ENCODE measurements at places on chromosomes 7 and 10.

DNA sequence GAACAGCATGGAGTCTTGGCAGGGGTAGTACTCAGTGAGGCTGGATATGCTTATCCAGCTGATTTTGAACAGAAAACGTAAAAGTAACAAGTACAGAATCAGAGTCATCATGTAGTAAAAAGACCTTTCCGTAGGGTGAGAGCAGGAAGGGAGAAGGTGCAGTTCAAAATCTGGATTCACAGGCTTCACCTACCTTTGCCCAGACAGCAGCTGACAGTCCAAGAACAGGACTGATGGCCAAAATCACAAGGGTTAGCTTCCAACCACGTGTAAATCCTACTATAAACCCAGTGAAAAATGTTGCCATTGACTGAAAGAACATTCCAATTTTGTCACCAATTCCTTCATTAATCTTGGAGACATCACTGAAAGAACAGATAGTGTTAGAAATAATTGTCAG lies 34.8 kb downstream of the ABCB1 start:
- DNase-seq = no peak

GRCh38 chr7:25624051-25624450 lies 395.8 kb upstream of the NPVF start:
- no peak for DNase-seq

DNA sequence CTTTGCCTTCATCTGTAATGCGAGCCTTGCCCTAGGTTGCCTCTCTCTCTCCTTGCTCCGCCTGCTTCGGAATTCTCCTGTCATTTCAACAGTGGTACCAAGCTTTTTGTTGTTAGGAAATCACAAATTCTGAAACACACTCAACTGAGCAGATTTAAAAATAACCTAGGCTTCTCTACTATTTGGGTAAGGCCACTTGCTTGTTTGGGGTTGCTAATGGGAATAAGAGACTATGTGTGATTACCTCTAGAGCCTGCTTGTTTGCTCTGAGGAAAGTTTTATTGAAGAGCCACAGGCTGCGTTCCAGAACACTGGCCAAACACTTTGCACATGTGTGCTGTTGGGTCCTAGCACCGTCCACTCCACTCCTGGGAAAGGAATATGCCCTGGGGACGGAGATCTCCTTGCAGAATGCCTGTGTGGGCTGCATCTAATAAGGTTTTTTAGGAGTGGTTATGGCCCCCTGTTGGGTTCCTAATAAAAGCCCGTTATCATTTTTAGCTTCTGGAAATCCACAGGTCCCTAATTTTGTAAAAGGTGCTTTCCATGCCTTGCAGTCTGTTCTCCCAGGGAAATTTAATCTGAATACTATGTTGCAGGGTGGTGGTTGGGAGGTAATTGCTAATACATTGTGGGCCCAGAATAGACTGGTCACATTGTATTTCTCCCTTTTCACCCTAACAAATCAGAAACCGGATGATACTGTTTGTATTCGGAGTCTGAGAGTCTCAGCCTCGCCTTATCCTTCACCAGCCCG lies 68.7 kb upstream of the KLF6 start:
- peak; percentile 49 for DNase-seq

DNA sequence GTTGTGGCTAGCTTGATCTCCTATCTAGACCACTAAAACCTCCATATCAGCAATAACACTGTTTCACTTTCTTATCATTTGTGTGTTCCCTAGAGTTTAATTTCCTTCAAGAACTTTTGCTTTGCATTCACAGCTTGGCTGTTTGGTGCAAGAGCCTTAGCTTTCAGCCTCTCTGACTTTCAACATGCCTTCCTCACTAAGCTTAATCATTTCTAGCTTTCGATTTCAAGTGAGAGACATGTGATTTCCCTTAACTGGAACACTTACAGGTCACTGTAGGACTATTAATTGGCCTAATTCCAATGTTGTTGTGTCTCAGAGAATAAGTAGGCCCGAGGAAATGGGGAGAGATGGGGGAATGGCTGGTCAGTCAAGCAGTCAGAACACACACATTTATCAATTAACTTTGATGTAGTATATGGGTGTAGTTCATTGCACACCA lies 10.6 kb upstream of the BPGM start:
- DNase-seq = no peak

DNA sequence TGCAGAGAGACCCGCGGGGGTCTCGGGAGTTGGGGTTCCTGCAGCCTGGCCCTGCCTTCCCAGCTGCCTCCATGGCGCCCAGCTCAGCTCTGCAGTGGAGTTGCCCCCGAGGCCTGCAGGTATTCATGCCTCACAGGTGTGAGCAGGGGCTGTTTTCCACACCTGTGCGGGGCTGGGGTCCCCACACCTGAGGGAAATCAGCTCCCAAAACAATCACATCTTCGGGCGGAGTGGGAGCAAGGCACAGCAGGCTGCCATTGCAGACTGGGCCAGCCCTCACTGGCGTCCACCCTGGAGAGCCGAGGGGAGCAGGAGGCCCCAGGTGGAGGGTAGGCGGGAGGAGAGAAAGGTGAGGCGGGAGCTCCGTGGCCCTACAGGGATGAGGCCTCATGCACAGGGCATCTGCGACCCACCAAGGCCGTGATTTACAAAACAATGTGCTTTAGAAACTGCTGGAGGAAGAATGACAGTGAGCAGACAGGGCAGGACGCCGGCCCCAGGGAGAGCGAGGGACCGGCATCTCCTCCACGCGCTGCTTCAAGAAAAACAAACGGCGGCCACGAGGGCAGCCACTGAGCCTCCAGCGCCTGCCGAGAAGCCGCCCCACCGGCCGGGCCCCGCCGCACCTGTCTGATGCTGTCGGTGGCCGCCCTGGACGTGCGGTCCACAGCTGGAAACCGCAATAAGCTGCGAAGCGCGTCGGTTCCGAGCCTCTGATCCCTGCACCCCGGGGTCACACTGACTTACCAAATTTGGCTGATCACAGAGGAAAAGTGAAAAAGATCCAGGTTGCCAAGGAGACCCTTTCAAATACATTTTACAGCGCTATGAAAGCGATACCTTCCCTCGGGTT lies 53.0 kb upstream of the PDGFA start:
- DNase-seq = no peak

GRCh38 chr10:8311526-8312070 lies 257.1 kb downstream of the GATA3 start:
- no peak for DNase-seq

GRCh38 chr10:121053151-121053550 lies 202.0 kb downstream of the WDR11 start:
- no peak for DNase-seq

GRCh38 chr10:75230600-75231038 lies 5.1 kb downstream of the COMTD1 start:
- DNase-seq = peak; percentile 91

- DNase-seq = peak; percentile 68
Observed at GRCh38 chr10:68231817-68232251, at the start of gene ATOH7. ATOH7 (minus strand) TSS chr10:68232113; CDS start chr10:68231677, 436 bp downstream.

DNA sequence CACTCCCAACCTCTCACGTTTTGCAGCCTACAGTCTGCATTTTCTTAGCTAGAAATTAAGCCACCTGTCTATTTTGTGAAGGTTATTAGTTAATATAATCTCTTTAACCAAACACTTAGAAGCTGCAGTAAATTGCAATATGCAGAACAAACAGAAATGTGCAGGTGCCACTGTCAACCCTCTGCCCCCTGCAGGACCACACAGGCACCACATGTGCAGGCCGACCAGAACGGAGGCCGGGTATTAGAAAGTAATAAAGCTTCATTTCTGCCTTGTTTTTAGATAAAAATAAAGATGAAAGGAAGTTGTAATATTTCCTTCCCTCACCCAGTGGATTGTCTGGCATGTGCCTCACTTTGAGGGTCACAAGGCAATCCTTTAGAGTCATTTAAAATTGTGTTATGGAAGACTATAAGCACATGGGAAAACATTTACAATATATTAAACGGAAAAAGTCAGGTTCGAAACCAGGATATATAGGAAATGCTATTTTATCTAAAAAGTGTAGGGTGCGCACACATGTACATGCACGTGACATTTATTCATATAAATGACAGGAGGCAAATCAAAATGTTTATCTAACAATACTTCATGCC lies 158.2 kb downstream of the ARHGAP12 start:
- DNase-seq = peak; percentile 36

- DNase-seq = no peak
Observed at GRCh38 chr10:100780324-100780723, 34.9 kb downstream of the PAX2 start.

DNA sequence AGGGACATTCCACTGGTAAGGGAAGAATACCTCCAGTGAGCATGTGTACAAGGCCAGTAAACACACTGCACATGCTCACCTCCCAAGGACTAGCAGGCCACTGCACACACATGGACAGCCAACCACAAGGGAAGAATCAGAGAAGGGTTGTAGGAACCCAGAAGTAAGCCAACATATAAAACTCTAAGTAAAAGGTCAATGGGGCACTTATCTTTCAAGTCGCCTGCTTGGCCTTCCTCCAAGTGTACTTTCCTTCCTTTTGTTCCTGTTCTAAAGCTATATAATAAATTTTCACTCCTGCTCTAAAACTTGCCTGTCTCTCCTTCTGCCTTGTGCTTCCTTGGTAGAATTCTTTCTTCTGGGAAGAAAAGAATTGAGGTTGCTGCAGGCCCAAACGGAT lies 33.0 kb downstream of the ORC5 start:
- DNase-seq = no peak

DNA sequence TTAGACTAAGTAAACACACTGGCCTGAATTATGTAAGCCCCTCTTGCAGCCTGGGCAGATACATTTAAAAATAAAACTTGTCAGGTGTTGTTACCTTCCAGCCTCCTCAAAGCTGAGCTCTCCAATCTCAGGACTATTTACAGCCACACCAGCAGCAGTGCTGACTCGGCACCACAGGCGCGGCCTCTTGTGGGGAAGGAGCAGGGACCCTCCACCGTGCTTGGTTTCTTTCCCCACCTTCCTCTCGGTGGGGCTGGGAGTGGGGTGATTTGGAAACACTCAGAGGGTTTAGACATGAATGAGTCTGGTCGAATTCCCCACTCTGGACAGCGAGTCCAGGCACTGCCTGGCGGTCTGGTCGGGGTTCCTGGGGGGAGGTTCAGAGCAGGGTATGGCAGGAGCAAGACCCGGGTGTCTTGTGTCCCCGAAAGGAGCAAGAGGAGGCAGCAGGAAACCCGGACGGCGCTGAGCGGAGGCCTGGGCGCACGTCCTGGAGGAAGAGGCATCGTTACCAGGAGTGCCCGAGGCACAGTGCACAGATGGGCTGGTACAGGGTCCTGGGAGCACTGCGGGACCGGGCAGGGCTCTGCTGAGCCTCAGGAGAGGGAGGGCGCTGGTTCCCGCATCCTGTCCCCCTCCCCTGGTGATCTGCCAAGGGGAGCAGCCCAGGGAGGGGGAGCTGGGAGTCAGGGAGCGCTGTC lies 29.2 kb upstream of the CFAP46 start:
- no peak for DNase-seq

- peak; percentile 79 for DNase-seq
Observed at GRCh38 chr7:55233001-55233400, 132.1 kb upstream of the LANCL2 start.

GRCh38 chr10:70950037-70950436 lies 61.7 kb upstream of the PCBD1 start:
- no peak for DNase-seq

GRCh38 chr10:103551619-103552602 lies 58.4 kb downstream of the NEURL1 start:
- DNase-seq = no peak

DNA sequence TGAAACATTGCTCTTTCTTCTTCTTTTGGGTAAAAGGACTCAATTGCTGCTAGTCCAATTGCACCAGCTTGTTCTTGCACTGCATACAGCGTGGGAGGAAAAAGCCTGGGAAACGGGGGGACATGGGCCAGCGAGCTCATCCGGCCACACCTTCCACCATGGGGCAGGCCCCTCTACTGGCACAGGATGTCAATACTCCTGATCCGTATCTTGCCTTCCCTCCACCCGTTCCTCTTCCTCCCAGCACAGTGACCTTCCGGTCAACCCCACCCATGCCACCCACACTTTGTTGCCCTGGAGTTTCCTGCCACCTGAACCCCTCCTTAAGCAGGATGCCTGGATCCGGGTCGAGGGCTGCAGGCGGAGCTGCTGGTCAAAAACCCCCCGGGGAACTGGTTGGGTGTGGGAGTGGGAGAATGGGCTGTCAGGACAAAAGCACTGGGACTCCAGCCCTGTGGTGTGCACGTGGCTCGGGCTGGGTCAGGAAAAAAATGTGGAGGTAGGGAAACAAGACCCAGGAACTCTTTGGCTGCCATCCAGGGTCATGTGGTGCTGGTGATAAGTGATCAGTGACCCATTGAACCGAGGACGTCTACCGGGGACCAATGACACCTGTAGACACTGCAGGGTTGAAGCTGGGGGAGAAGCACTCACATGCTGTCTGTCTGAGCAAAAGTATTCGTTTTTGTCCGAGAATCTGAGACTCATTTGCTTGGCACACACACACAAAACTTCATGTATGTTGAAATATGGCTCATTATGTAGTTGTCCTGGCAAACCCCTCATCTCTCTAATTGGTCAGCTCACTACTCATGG lies 8.1 kb downstream of the IL2RA start:
- no peak for DNase-seq

DNA sequence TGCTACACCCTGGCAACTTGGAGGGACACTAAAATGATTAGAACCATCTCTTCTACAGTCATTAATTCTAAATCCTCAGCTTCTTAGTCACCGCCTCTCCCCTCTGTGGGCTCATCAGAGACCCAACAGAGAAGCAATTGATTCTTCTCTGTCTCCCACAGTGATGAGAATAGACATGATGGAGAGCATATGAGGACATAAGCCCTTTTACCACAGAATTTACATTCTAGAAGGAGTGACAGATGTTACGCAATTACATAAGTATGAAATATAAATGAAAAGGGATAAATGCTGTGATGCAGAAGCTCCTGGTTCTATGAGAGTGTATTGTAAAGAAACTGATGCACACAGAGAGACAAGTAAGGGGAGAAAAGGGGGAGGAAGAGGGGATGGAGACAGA lies 18.1 kb upstream of the ABCB5 start:
- DNase-seq = no peak

GRCh38 chr7:105325216-105325904 lies 63.4 kb downstream of the SRPK2 start:
- no peak for DNase-seq

- no peak for DNase-seq
Observed at GRCh38 chr10:130466271-130466997, 330.2 kb downstream of the GLRX3 start.

- no peak for DNase-seq
Observed at GRCh38 chr7:113099284-113099919, 12.8 kb upstream of the GPR85 start.

- DNase-seq = no peak
Observed at GRCh38 chr10:9605231-9605630, 1412.4 kb upstream of the CELF2 start.

GRCh38 chr10:113326160-113327111 lies 226.4 kb upstream of the HABP2 start:
- no peak for DNase-seq
